Stimulated activated CD4-positive, alpha-beta T cell treated with anti-CD3 and anti-CD28 coated beads, Interleukin-15, amount 100 ng/mL, for 48 hours (primary cell): ENCODE measurements at places on chromosomes 1 and 21.

- no peak for DNase-seq
Measured at GRCh38 chr1:48923116-48923515, 146.4 kb upstream of the BEND5 start.

DNA sequence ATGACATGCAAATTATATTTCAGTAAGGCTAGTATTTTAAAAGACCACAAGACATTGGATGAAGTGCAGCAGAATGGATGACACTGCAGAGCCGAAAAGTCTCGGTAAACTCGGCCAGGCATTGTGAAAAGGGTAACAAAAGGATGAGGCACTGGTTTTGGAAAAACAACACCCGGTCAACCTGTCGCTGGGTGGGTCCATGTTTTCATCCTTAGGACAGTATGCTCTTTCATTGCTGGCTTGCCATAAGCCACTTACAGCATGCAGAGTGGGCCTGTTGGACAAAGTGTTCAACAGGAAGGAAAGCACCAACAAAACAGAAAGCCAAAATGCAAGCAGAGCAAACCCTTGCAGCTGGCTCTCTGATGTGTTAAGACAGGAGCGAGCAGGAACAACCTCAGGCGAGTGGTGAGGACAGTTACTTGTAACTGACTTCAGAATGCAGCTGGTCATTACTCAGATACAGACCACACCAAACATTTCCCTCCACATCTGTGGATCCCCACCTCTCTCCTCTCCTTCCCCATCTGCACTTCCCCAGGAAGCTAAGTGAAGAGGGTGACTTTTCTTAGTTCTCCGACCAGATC, 2.9 kb upstream of the RCAN1 start:
- no peak for DNase-seq

DNA sequence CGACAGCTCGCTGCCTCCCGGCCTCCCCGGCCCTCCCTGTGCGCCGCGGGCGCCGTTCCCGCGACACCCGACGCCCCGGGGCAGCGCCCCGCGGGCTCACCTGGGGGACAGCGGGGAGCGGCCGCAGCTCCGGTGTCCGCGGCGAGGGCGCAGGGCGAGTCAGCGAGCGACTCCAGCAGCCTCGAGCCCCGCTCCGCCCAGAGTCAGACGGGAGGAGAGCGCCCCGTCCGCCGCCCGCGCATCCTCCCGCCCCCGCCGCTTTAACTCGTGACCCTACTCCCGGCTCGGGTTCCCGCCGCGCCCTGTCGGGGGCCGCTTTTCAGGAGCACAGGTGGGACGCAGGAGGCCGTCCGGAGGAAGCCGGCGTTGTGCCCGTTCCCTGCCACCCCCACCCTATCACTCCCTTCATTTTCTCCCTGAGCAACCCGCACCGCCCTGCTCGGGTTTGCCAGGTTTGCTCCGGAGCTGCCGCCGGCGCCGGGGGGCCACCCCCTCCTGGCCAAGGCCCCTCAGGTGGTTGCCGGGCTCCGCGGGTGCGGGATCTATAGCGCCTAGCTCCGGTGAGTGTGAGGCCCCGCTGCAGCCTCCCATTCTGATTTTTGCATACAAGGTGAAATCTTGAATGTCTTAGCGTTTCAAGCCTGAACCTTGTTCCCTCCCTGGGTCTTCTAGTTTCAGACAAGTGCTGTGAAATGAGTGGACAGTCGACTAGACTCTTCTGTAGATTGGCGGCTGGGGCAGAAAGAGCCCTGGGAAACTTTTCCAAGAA, at the start of gene MCOLN3:
Gene MCOLN3 (minus strand): TSS at position 205 of the 769 bp plus-strand sequence. CDS start 3,140 bp downstream, outside the sequence.
- no peak for DNase-seq

GRCh38 chr1:71399594-71399993, 318.8 kb upstream of the ZRANB2 start:
- DNase-seq, result no peak

- DNase-seq, result no peak
Measured at GRCh38 chr1:211722277-211723175, 47.1 kb upstream of the NEK2 start.

DNA sequence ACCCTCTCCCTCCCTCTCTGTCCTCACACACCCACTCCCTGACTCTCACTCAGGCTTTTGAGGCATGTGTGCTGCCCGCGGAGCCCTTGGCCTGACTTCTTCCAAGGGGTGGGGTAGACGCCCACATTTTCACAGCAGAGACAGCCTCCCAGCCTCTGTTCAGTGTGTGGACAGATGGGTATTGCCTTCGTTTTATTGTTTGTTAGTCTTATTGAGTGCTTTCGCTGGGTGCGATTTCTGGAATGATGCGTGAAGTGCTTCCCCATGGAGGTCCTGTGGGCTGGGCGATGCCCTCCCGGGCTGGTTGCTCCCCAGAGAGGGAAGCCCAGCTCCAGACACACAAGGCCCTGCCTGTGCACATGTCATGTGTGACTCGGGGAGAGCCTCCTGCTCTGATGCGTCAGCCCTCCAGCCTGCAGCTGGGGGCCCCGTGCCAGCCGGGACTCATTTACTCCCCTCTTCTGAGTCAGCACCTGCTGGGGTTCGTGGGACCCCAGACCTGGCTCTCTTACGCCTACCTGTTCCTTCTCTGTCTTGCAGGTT, 14.7 kb downstream of the PDXK start:
- no peak for DNase-seq

- no peak for DNase-seq
Measured at GRCh38 chr1:109954041-109954512, 30.5 kb upstream of the AHCYL1 start.

DNA sequence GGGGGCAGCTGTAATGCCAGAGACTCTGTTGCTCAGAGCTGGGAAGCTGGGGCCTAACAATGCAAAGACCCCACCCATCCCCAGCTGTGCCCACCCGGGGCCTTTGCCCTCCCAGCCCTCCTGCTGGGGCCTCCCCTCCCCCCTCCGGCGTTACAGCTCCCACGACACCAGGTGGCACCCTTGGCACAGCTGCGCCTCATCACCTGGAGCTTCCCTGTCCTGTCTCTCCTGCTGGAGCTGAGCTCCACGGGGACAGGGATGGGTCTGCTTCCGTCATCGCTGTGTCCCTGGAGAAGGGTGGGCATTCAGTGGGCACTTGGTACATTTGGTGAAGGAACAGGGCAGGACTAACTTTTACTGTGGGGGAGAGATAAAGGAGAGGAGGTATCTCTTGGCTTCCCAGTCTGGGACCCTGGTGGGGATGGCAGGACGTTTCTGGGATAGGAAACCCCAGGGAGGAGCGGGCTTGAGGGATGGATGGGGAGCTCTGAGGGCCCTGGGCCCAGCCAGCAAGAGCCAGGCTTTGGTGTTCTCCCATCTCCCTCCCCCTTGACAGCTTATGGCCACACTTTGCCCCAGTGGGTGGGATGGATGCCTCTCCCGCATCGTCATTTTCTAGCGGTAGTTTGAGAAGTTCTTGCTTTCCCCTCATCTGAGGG, 453.2 kb downstream of the PTPRU start:
- DNase-seq, result no peak
